ENCODE measurements at places on chromosomes 2 and 18. TPM values are rescaled to one million over a fixed set of nuclear protein-coding genes. Genes with fewer than 3 reads are reported as not detected.
A peak's percentile ranks its signal among the peaks of the same experiment; 100 is the strongest.

GRCh38 chr2:216281316-216281715 lies 91.0 kb downstream of the MARCHF4 start:
- no peak overlapping the region for H3K4me3 ChIP-seq
- H3K4me1 ChIP-seq: peaks cover 3% of the 10 kb centered on the region
- H3K27me3 ChIP-seq: peaks cover 22% of the 10 kb centered on the region
- DNase-seq: no peak
- H3K36me3 ChIP-seq: no peaks in the 10 kb centered on the region
- H3K27ac ChIP-seq: no peak overlapping the region

DNA sequence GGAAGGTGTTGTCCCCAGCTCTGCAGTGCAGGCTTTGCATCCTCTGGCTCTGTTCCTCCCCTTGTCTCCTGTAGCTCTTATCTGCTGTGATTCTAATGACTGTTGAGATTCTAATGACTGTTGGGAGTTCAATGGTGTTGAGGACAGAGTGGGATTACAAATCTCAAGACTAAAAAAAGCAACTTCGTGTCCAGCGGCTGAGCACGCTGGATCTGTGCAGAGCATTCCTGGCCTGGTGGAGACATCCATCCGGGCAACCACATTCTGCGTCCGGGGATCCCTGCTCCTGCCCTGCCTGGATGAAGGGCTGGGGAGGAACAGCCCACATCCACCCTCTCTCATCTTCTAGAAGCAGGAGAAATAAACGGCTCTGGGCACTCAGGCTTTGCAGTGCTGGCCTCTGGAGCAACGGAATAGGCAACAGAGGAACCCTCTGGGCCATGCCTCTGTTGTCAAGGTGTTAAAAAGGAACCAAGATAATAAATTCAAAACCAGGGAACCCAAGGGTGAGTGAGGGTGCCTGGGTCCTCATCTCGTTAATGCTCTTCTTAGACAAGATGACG lies 106.7 kb upstream of the ASB18 start:
- no peaks in the 10 kb centered on the region for H3K36me3 ChIP-seq
- DNase-seq: no peak
- H3K4me3 ChIP-seq: no peak overlapping the region
- no peaks in the 10 kb centered on the region for H3K4me1 ChIP-seq
- no peak overlapping the region for H3K27ac ChIP-seq
- peaks cover 43% of the 10 kb centered on the region for H3K27me3 ChIP-seq

DNA sequence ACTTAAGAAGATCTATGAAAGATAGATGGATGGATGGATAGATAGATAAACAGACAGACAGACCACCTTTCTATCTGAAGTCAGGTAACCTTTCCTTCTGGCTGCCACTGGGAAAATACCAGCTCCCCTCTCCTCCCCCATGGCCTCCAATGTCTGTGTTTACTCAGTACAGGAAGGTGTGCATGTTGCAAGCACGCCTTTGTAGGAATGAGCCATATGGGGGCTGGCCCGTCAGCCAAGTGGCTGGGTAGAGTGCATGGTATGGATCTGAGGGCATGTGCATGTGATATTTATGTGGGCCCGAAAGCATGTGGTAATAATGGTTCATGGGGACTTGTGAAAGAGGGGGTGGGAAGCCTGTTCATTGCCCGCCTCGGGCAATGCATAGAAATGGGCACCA lies 109.2 kb upstream of the FZD7 start:
- H3K27ac ChIP-seq: no peak overlapping the region
- no peak overlapping the region for H3K4me3 ChIP-seq
- H3K36me3 ChIP-seq: no peaks in the 10 kb centered on the region
- DNase-seq: peak; percentile 31
- H3K4me1 ChIP-seq: peaks cover 9% of the 10 kb centered on the region

BCS1L gene
- total RNA-seq: 52.1 TPM

MFSD6 gene
- 1.4 TPM for total RNA-seq

C2orf92 gene
- 4.9 TPM for total RNA-seq

COQ10B gene
- 41.8 TPM for total RNA-seq

DNA sequence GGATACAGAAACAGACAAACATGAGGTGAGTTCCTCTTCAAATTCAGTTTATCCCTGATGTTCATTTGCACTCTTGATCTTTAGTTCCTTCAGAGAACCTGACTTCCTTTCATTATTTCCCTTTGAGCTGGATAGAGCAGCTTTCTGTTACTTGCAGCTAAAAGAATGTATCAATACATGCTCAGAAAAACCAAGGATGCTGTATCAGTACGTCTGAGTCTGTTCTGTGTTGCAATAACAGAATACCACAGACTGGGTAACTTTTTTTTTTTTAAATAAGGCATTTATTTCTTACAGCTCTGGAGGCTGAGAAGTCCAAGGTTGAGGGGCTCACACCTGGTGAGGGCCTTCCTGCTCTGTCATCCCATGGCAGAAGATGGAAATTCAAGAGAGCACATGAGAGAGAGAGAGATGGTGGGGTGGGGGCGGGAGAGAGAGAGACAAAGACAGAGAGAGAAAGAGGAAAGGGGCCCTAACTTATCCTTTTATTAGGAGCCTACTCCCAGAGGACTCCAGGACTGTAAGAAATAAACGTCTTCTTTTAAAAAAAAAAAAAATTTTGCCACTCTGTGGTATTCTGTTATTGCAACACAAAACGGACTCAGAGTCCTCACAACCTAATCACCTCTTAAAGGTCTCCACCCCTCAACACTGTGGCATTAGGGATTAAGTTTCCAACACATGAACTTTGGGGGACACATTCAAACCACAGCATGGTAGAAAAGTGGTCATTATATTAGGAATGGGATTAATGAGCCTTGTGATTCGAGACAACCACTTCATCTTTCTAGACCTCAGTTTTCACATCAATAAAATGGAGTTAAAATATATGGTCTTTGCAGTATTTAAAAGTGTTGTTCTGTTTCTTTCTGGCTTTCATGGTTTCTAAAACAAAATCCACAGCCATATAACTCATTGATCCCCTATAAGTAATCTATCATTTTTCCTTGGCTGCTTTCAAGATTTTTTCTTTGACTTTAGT lies 18.4 kb upstream of the SELENOI start:
- no peak overlapping the region for H3K27ac ChIP-seq
- no peaks in the 10 kb centered on the region for H3K27me3 ChIP-seq

CWC22 gene
- 29.2 TPM for total RNA-seq

DNA sequence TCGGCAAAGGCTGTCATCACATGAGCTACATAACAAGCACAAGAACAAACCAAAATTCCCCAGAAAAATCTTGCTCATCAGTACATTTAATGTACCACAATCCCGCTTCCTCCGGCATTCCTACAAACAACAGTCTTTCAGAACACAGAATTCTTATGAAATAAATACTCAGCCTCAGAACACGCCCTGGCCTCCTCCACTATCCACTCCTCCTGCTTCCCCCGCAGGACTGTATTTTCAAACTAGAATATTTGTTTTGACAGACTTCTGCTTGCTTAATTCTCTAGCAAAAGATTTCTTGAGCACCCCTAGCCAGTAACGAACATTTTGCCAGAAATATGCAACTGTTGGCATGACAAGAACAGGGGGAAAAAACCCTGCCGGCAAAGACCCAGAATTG lies 131.2 kb downstream of the THADA start:
- no peaks in the 10 kb centered on the region for H3K36me3 ChIP-seq
- DNase-seq: no peak
- no peak overlapping the region for H3K4me3 ChIP-seq
- H3K4me1 ChIP-seq: peaks cover 78% of the 10 kb centered on the region
- H3K27me3 ChIP-seq: no peaks in the 10 kb centered on the region
- H3K27ac ChIP-seq: no peak overlapping the region

DNA sequence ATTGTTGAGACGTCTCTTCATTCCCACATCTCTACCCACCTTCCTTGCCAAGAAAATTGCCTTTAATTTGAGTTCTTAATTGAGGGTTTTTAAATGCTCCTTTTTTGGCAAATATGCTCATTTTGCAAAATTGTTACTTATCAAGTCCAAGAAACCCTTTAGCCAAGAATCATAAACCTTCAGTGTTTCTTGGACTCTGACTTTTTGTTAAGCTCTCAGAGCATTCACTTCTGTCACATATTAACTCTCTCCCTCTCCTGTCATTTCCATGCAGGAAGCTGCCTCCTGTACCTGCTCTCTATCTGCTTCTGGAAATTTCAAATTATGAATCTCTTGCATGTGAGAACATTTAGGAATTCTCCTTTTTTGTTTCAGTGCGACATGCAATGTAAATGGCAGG lies 100.0 kb upstream of the PIEZO2 start:
- no peak overlapping the region for H3K4me3 ChIP-seq
- no peaks in the 10 kb centered on the region for H3K27me3 ChIP-seq
- no peaks in the 10 kb centered on the region for H3K36me3 ChIP-seq
- H3K4me1 ChIP-seq: no peaks in the 10 kb centered on the region
- no peak for DNase-seq

GRCh38 chr18:74819433-74820059 lies 221.9 kb downstream of the ZNF407 start:
- H3K4me1 ChIP-seq: no peaks in the 10 kb centered on the region
- no peaks in the 10 kb centered on the region for H3K36me3 ChIP-seq
- no peaks in the 10 kb centered on the region for H3K27me3 ChIP-seq
- DNase-seq: peak; percentile 19
- H3K4me3 ChIP-seq: no peak overlapping the region

- H3K4me1 ChIP-seq: no peaks in the 10 kb centered on the region
- no peaks in the 10 kb centered on the region for H3K27me3 ChIP-seq
- no peak overlapping the region for H3K4me3 ChIP-seq
- no peaks in the 10 kb centered on the region for H3K36me3 ChIP-seq
Measured at GRCh38 chr18:32450026-32450691, 20.5 kb downstream of the GAREM1 start.

DNA sequence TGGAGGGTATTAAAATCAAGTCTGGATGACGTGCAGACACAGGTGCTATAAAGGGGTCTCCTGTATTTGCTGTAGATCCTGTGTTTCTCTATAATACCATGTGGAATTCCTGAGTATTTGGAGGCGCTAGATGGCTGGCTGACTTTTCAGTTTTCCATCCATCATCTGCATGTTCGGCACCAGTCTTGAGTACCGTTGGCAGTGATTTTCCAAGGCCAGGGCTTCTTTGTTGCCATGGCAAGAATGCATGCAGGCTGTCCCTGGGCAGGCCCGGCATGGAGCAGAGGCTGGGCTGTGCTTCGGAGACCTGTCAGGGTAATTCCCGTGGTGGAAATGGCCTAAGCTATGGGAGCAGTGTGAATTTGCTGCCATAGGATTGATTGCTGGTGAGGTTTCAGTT lies 405.9 kb upstream of the HS6ST1 start:
- H3K27ac ChIP-seq: no peak overlapping the region
- no peaks in the 10 kb centered on the region for H3K36me3 ChIP-seq
- H3K27me3 ChIP-seq: 0 out of 3 replicates have a peak, but pooled peaks cover 6% of the 10 kb centered on the region
- no peak overlapping the region for H3K4me3 ChIP-seq
- no peaks in the 10 kb centered on the region for H3K4me1 ChIP-seq

GRCh38 chr2:401019-401679 lies 113.3 kb upstream of the ALKAL2 start:
- H3K4me3 ChIP-seq: no peak overlapping the region
- H3K27ac ChIP-seq: no peak overlapping the region
- H3K27me3 ChIP-seq: peaks cover 22% of the 10 kb centered on the region
- no peaks in the 10 kb centered on the region for H3K4me1 ChIP-seq
- no peaks in the 10 kb centered on the region for H3K36me3 ChIP-seq

GRCh38 chr2:239289545-239289944 lies 111.3 kb downstream of the HDAC4 start:
- DNase-seq: no peak
- no peak overlapping the region for H3K27ac ChIP-seq
- H3K4me3 ChIP-seq: no peak overlapping the region

GRCh38 chr2:29689666-29690065 lies 231.7 kb downstream of the ALK start:
- no peak overlapping the region for H3K27ac ChIP-seq
- 0 out of 3 replicates have a peak, but pooled peaks cover 2% of the 10 kb centered on the region for H3K27me3 ChIP-seq
- H3K4me3 ChIP-seq: no peak overlapping the region

GRCh38 chr2:119076713-119077112 lies 81.8 kb downstream of the C1QL2 start:
- no peak for DNase-seq
- no peak overlapping the region for H3K27ac ChIP-seq
- no peak overlapping the region for H3K4me3 ChIP-seq
- H3K4me1 ChIP-seq: no peaks in the 10 kb centered on the region
- H3K27me3 ChIP-seq: peaks cover 1% of the 10 kb centered on the region

DNA sequence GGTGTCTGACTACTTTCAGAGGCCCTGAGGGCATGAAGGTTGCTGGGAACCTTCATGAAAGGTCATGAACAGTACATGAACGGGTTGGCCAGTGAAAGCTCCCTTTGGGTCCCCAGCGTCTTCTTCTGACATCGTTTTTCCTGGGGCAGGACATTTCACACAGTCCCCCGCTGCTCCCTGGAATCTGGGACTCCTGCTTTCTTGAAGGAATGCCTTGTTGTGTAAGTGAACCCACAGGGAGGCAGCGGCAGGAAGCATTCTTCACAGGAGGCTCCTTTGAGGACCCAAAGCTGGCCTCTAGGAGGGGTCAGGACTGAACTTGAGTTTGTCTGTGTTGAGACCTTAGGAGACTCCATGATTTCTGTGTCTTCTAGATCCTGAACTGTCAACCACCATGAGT lies 144.3 kb downstream of the KCNE4 start:
- no peaks in the 10 kb centered on the region for H3K4me1 ChIP-seq
- no peaks in the 10 kb centered on the region for H3K36me3 ChIP-seq
- no peak overlapping the region for H3K27ac ChIP-seq
- H3K27me3 ChIP-seq: no peaks in the 10 kb centered on the region

DNA sequence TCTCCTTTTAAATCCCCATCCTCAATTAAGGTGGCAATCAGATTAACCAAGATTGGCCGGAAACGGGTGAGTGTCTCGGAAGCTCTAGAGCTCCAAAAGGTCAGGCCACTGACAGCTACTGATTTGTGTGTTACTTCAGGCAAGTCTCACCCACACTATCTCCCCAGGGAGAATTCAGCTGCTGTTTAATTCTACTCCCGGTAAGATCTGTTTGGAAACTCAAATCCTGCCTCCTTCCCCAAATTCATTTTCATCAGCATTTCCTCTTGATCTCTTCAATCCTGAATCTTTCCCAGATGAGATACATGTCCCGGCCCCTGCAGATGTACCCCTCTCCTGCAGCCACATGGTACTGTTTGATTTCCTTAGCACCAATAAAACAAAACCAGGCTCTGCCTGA lies 34.9 kb downstream of the EFR3B start:
- H3K4me3 ChIP-seq: no peak overlapping the region
- H3K27ac ChIP-seq: no peak overlapping the region
- no peaks in the 10 kb centered on the region for H3K27me3 ChIP-seq
- DNase-seq: no peak

LIPG gene
- 10.8 TPM for total RNA-seq

NPHP1 gene
- 6.7 TPM for total RNA-seq

- no peak for DNase-seq
- no peaks in the 10 kb centered on the region for H3K36me3 ChIP-seq
- no peak overlapping the region for H3K27ac ChIP-seq
- H3K4me1 ChIP-seq: peaks cover 70% of the 10 kb centered on the region
- H3K27me3 ChIP-seq: peaks cover 11% of the 10 kb centered on the region
Measured at GRCh38 chr2:172082105-172082943, 3.0 kb upstream of the DLX1 start.

DNA sequence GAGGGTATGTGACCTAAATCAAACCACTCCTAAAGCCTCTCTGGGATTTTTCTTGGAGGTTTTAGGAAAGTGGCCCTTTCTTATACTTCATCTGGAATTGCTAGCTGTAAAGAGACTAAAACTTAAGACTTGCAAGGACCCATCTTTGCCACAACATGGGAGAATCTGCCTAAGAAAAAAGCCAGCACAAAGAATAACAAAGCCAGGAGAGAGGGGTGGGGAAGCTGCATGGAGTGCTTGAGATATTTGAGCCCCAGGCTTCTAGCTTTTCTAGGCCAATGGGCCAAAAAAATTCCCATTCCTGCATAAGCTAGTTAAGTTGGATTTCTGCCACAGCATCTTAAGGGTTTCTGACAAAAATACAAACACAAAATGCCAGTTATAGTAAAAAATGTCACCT lies 38.5 kb upstream of the LYPD6 start:
- H3K36me3 ChIP-seq: no peaks in the 10 kb centered on the region
- no peak overlapping the region for H3K27ac ChIP-seq
- H3K4me1 ChIP-seq: no peaks in the 10 kb centered on the region

GPR75 gene
- 3.3 TPM for total RNA-seq

ZNF532 gene
- not detected for total RNA-seq

FBXO48 gene
- total RNA-seq: 0.59 TPM

NOL4 gene
- 1.8 TPM for total RNA-seq

All from HepG2 (cell line).